Activated CD8-positive, alpha-beta T cell treated with anti-CD3 and anti-CD28 coated beads for 36 hours (primary cell): ENCODE measurements at places on chromosomes 3 and 15. TPM values are rescaled to one million over a fixed set of nuclear protein-coding genes. Genes with fewer than 3 reads are reported as not detected.

GRCh38 chr3:46538803-46539442 lies 27.2 kb downstream of the LRRC2 start:
- DNase-seq = peak; percentile 89

GRCh38 chr15:36775209-36775608 lies 195.8 kb downstream of the CDIN1 start:
- no peak for DNase-seq

Gene IL5RA
- not detected for total RNA-seq

Gene TRH
- not detected for total RNA-seq

Gene STRIT1
- not detected for total RNA-seq

Gene NRROS
- total RNA-seq = 24.2 TPM

DNA sequence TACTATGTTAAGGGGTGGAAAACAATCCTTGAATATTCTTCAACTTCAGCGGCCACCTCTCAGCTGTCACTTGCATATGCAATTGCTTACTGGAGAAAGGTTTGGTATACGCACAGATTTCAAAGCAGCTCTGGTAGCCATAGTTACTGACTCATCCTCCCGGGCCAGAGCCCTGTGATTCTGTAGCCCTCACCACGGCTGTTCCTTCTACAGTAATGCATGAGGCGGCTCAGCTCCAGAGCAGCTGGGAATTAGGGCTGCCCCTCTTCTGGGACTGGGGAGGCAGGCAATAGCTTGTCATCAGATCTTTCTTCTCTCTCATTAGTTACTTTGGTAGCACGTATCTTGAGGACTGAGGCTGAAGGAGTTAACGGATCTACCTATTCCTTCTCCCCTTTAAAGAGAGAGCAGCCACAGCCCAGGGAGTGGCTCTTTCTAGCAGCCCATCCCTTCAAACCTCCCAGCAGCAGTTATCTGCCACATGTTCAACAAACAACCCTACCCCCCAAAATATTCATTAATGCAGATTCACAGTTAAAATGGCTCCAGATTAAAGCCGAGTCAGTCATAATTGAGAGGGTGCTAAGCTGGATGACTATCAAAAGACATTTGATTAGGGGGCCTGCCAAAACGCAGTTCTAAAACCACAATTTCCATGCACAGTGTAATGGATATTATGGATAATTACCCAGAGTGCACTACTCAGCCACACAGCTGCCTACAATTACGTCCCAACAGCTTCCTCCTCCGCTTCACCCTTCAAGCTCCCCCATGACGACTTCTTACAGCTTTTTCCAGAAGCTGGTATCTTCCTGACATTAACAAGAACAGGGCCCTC lies 54.7 kb downstream of the ETV5 start:
- no peak for DNase-seq

Gene ZBBX
- not detected for total RNA-seq

DNA sequence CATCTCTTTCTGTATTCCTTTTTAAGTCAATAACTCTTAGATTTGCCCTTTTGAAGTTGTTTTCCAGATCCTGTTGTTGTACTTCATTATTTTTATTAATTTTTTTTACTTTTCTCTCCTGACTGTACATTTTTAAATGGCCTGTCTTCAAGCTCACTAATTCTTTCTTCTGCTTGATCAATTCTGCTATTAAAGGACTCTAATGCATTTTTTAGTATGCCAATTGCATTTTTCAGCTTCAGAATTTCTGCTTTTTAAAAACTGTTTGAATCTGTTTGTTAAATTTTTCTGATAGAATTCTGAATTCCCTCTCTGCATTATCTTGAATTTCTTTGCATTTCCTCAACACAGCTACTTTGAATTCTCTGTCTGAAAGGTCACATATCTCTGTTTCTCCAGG lies 5.6 kb downstream of the OR5K4 start:
- DNase-seq = no peak

- no peak for DNase-seq
Observed at GRCh38 chr15:37289109-37289765, 188.9 kb upstream of the MEIS2 start.

- no peak for DNase-seq
Observed at GRCh38 chr3:140917772-140918171, 23.9 kb upstream of the SLC25A36 start.

GRCh38 chr3:189165092-189165612 lies 6.6 kb upstream of the TPRG1 start:
- DNase-seq = no peak

Gene APOD
- not detected for total RNA-seq

Gene FOXL2
- not detected for total RNA-seq

DNA sequence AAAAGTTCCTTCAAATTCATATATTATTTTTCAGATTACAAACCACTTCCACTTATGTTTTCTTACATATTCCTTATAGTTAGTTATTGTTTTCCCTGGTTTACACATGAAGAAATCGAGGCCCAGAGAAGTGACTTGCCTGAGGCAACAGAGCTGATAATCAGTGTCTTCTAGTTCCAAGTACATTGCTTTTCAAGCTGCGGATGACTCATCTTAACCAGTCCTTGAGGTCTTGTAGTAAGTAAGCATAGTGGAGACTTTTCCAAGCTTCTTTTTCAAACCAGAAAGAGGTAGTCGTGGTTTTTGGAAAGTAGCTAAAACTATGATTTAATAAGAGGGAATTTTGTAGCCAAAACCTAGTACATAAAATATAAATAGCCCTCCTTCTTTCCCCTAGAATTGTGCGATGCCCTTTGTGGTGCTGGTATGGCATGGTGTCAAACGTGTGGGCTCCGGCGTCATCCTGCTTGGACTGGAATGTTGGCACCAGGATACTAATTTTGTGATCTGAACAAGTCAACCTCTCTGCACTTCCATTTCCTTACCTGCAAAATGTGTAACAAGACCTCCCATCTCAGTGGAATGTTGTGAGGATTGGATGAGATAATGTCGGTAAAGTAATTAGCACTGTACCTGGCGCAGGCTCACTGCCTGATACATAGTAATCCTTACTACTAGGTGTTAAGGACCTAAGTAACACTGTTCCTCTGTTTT lies 19.0 kb upstream of the DLG1 start:
- DNase-seq = no peak

DNA sequence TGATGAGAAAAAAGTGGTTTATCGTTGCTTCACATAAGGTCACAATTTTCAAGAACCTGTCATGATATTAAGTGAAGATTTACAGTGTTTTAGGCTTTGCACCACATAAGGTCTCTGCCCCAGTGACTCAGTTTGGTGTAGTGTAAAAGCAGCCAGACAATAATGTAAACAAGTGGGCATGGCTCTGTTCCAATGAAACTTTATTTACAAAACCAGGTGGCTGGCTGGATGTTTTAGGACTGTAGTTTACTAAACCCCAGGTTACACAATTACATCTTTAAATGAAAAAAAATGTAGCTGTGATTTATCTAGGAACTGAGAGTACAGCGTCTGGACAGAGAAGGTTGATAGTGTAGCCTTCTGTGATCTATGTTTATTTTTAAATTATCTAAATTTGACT lies 9.7 kb upstream of the FBXL22 start:
- no peak for DNase-seq

DNA sequence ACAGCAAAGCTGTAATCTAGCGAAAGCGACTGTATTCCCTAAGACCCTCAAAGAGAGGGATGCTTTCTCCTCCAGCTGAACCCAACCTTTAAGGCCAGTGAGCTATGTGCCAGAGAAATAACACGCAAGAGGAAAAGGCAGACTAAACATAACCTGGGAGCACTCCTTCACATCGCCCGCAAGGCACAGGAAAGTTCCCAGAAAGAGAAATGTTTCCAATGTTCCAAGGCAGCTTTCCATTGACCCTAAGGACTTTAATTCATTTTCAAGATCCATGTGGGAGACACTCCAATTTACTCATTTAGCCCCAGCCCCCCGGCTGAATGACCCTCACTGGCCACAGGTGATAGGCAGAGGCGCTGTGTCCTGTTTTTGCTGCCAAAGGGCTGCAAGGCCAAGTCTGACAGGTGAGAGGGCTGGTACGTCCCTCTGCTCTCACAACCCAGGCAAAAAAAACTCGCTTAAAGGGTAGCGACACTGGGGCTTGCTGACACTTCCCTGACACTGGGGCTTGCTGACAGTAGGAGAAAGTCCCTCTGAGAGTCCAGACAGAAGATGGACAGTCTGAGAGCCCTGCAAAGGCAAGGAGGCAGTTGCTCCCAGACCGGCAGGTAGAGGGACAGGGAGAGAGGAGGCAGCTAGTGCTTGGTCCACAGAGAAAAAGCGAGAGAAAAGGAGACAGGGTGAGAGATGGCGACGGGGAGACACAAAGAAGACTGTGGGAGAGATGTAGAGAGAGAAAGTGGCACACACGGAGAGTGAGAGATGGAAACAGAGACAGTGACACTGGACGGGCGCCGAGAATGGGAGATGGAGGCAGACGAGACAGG lies 702 bp downstream of the ARHGEF3 start:
- DNase-seq = peak; percentile 47

GRCh38 chr15:36831904-36832287 lies 252.5 kb downstream of the CDIN1 start:
- no peak for DNase-seq

DNA sequence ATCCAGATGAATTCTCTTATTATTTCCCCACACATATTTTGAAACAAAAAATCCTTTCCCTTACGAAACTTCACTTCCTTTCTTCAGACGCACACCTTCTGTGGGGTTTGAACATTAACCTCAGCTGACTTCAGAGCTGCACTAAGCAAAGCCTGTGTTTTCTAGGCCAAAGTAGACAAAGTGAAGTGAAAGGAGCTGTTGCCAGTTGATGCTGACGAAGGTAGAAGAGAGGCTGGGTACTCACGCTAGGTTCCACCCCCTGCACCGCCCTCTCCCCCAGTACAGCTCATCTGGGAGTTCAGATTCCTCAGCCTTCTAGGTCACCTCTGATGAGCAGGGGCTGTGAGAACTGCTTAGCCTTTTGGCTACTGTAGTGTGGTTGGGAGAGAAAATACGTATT lies 24.1 kb downstream of the DUT start:
- DNase-seq = no peak

GRCh38 chr3:108102420-108103039 lies 11.7 kb upstream of the CD47 start:
- no peak for DNase-seq

DNA sequence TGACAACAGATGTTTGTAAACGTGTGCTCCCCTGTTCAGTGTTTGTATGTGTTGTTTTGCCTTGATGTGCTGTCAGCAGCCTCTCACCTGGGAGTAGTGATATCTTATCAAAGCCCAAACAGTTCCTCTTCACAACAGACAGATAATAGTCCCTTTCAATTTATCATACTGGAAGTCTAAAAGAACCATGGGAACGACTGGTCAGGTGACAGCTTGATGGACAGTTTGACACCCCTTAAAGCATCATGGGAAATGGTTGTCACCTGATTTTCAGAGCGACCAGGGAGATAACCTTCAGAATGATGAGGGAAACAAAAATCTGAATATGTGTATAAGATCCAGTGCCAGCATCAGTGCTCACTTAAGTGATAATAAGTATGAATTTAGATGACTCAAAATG lies 146.3 kb upstream of the SOX2 start:
- no peak for DNase-seq

DNA sequence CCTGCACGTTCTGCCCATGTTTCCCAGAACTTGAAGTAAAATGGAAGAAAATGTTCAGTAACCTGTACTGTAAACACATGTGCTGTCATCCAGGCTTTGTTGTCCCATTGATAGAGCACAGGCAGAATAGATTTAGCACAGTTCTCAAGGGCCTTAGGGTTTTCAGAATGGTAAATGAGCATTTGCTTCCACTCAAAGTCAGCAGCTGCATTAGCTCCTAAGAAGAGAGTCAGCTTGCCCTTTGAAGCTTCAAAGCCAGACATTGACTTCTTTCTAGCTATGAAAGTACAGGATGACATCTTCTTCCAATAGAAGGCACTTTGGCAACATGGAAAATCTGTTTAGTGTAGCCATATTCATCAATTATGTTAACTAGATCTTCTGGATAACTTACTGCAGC lies 76.2 kb upstream of the TMEM108 start:
- DNase-seq = no peak

Gene SLC35G2
- total RNA-seq = 3.0 TPM

DNA sequence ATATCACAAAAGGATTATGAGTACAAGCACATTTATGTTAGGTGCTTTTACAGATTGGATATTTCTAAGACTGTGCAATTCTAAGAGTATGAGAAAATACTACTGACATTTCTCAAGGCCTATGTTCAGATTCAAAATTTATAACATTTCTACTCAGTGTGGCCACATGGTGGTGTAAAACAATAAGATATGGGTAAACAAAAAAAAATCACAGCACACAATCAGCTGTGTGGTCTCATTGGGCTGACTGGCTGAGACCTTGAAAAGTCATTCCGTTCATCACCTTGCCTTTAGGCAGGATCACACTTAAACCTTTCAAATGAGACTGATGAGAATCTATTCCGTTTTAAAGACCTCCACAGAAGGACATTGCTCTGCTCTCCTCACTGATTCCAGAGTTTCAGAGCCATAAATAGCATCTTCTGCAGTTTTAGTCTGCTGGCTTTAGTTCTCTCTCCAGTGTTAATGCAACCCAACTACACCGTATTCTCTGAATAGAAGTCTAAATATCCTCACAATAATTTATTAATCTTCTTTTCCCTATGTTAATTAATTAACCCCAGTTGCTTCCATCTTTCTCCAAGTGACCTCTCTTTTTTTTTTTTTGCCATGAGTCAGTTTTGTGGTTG lies 158.2 kb downstream of the SPATA16 start:
- DNase-seq = no peak

GRCh38 chr15:43150191-43150929 lies 17.0 kb downstream of the TMEM62 start:
- no peak for DNase-seq

GRCh38 chr15:46703020-46703861 lies 1014.1 kb upstream of the SEMA6D start:
- no peak for DNase-seq

Gene KLHL18
- total RNA-seq = 32.6 TPM

DNA sequence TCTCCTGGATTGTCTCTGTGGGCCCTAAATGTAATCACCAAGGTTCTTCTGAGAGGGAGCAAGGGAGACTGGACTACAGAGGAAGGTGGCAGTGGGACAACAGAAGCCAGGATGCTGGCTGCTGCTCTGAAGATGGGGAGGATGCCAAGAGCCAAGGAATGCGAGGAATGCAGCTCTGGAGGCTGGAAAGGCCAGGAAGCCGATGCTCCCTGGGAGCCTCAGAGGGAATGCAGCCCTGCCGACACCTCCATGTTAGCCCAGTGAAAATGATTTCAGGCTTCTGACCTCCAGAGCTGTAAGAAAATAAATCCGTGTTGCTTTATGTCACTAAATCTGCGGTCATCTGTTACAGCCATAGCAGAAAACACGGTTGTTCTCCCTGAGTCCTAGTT lies 44.1 kb downstream of the UMPS start:
- no peak for DNase-seq

- no peak for DNase-seq
Observed at GRCh38 chr3:33221241-33221640, 2.6 kb upstream of the SUSD5 start.
